ENCODE measurements at places on chromosomes 2 and 18.

DNA sequence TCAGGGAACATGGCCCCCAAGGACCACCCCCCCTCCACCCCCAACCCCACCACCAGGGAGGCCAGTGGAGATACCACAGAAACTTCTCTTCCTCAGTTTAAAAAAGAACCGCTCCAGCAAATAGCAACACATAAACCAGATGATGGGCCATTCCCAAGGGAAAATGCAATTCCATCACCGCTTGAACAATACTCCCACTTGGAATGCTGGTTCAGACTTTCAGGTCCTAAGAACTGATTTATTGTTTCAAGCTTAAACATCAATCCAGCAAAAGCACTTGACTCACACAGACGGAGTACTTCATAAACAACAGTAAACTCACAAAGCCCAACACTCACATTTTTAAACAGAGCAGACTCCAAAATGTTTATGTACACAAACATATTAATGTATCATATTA lies 6.9 kb downstream of the HDAC4 start:
- no peak for DNase-seq

GRCh38 chr2:47069628-47070154 lies 85.4 kb downstream of the STPG4 start:
- no peak for DNase-seq

GRCh38 chr2:239444626-239445577 lies 44.1 kb upstream of the HDAC4 start:
- DNase-seq = no peak

GRCh38 chr2:9018534-9018933 lies 15.1 kb upstream of the MBOAT2 start:
- DNase-seq = no peak

DNA sequence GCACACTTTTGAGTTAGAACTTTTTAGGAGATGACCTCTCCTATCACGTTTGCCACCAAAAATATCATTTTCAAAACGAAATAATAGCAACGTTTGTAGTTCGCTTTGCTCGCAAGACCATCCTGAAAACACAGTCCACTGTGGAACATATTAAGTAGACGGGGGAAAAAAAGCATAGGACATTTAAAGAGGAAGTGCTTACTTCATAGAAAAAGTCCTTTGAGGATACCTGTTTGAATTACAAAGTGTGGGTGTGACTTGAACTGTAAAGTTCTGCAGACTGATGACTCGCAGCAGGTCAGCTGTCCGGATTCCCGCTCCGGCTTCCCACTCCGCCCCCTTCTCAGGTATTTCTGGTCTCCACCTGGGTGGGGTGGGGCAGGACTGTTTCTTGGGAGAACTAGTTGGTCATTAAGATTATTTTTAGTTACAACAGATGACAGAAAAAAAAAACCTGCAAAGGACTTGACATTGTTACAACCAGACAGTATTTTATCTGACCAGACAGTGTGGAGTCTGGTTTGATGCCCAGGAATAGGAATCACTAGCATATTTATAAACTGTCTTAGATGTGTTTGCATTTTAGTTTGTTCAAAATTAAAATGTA lies 13.3 kb downstream of the CNOT11 start:
- no peak for DNase-seq

GRCh38 chr2:27255660-27256059 lies 7.2 kb downstream of the SLC30A3 start:
- no peak for DNase-seq

DNA sequence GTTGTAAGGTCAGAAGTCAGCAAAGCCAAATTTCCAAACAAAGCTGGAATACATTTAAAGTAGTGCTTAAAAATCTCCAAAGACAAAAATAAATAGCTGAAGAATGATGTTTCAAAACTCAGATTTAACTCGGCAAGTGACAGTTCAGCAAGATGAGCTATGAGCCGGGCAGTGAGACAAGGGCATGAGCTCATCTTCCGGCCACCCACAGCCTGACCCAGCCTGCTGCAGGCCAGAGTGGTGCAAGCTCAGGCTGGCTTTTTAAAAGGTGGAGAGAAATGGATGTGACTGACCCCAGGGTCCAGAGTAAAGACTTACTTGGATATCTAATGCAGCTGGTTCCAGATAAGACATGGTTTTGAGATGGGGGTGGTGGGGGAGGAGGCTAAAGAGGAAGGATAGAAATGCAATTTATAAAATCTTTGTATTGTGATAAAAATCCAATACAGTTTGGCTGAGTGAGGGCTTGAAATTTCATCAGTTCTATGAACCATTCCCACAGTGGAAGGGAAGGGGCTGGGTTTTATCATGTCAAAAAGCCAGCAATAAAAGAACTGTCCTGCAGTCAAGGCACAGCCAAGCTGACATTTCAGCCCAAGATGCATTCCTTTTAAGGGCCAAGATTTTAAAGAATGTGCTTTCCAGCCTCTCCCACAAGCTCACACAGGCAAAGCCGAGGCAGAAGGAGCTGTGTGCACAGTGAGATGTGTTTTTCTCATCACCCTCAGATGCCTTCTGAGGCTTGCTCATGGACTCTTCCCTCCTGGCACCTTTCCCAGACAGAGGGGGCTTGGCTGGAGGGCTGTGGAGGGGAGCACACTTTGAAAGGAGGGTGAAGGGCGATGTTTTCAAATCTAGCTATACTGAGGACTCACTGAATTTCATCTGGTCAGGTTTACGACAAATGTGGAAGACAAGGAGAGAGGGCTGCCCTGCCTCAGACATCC lies 97.9 kb upstream of the KLHL29 start:
- no peak for DNase-seq

DNA sequence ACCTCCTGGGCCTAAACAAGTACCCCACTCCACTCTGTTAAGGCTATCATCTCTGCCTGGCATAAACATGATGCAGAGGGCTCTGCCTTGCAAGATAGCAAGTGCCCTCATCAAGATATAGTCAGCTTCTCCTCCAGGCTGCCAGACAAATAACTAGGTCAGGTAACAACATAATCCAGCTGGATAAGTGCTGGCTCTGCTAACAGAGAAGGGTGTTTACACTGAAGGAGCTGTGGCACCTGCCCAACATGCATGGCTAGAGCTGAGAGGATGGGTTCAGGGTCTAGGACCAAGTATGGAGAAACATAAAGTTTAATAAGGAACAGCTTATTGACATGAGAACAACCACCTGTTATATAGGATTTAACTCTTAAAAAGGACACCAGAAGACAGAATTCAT lies 42.8 kb downstream of the DLGAP1 start:
- DNase-seq = no peak

GRCh38 chr18:55322178-55322735 lies 265.7 kb downstream of the TCF4 start:
- peak; percentile 96 for DNase-seq

DNA sequence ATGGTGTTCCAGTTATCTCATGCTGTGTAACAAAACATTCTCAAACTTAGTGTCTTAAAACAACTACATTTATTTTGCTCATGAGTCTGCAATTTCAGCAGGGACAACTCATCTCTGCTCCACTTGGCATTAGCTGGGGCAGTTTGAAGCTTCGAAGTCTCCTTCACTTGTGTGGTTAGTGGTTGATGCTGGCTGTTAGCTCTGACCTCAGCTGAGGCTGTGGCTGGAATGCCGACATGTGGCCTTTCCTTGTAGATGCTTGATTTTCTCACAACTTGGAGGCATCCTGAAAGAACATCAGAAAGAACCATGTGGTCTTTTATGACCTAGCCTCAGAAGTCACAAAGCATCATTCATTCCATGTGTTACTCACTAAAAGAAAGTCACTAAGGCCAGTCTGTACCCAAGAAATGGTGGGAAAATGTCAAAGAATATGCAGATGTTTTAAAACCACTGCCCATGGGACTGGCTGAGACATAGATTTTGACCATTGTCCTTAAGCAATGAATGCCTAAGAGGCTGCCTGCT lies 3.8 kb upstream of the TMSB10 start:
- DNase-seq = no peak

DNA sequence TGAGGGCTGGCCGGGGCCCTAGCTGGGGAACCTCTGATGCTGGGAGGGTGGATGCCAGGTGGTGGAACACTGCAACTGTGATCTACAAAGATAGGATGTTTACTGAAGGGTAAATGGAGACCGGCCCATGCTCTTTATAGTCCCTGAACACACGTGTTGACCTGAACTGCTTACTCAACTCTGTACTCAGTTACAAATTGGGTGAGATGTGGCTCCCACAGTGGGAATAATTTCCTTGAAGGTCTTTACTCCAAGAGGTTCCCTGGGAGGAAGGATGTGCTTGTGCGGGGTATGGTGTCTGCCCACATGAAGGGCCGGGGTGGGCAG lies 254.1 kb downstream of the PRKCE start:
- no peak for DNase-seq

All from NCI-H1105 (cell line).